ENCODE measurements at places on chromosomes 1 and 21.
A peak's percentile ranks its signal among the peaks of the same experiment; 100 is the strongest.

DNA sequence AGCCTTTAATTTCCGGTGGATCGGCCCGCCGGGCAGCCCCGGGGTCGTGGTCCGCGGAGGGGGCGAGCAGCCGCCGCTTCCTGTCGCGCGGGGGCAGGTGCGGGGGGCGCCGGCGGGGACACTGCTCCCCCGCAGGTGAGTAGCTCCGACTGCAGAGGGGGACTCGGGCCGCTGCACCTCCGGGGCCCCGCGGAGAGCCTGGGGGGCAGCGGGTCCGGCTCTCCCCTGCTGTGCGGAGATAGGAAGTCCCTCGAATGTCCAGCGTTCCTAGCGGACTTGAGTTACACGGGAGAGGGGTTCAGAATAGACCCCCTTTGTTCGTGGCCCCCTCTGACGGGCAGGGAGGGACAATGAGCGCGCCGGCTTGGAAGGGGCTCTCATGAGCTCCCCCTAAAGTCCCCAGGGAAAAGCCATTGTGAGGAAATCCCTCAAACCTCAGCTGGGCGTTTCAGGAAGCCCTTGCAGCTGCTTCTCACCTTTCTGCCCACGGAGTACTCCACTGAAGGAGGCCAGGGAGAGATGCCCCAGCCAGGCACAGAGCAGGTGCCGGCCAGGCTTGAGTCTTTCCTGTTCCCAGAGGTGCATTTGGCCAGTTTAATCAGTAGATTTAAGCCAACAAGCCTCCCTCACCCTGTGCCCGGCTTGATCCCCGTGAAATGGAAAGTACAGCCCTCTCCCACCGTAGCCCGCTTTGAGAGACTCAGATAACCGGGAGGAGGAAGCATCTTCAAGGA lies 925 bp downstream of the PDE9A start:
- H3K4me1 ChIP-seq, result peaks cover 9% of the 10 kb centered on the region
- peak overlapping the region; percentile 65 for H3K4me3 ChIP-seq
- no peak for DNase-seq

DNA sequence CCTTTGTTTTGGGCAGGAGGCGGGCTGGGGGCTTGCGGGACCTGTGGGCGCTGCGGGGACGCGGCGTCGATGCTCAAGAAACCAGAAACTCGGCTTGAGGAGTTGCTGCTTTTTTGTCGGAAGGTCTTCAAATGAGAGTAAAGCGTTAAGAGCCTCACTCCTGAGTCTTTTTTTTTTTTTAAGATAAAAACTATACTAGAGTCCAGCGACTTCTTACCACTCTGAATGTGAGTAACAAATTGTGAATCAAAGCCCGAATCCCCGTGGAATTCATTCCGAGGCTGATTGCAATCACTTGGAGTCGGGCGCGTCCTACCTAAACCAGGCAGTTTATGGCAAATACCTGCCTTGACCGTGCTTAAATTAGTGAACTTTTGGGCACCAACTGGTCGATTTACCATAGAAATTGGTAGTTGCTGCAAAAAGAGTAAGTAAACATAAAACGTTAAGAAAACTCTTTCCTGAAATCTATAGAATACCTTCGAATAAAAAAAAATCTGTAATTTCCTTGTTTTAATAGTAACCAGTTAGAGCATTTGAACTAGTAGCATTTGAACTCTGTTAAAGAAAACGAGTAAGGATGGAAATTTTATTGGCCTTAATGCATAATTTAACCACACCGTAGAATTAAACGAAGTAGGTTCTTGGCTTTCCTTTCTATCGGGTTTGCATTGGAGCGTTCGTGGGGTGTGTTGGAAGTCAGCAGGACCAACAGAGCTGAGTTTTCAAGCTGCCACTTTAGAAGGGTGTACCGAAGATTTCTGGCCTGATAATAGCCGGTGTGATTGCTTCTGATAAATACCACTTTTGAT lies 769 bp downstream of the GPSM2 start:
- peak overlapping the region; percentile 58 for H3K4me3 ChIP-seq
- H3K36me3 ChIP-seq, result no peaks in the 10 kb centered on the region
- no peaks in the 10 kb centered on the region for H3K4me1 ChIP-seq

DNA sequence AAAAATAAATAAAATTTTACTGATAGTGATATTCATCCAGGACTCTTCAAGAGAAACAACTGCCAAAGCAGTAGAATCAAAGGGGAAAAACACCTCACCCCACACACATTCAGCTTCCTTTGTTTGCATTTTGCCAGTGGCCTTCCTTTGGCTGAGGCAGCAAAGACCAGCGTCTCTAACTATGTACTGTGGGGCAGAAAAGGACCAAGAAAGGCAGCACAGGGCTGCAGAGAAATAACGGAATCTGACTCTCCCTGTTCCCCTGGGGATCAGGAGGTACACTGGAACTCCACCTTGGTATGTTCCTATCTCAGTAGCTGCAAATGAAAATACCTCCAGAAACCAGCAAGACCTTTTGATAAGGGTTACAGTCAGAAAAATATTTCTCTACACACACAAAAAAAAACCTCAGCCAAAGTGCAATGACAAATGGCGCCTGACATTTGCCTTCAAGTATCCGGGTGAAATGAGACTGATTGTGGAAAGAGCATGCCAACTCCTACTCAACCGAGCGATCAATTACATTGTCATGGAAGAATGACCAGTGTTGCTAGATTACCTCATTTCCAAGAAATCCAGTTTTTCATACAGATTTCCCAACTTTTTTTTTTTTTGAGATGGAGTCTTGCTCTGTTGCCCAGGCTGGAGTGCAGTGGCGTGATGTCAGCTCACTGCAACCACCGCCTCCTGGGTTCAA lies 50.9 kb downstream of the TARBP1 start:
- H3K4me3 ChIP-seq, result no peak overlapping the region
- H3K27ac ChIP-seq, result no peak overlapping the region
- H3K4me1 ChIP-seq, result no peaks in the 10 kb centered on the region
- H3K36me3 ChIP-seq, result peaks cover 17% of the 10 kb centered on the region
- no peak for DNase-seq

DNA sequence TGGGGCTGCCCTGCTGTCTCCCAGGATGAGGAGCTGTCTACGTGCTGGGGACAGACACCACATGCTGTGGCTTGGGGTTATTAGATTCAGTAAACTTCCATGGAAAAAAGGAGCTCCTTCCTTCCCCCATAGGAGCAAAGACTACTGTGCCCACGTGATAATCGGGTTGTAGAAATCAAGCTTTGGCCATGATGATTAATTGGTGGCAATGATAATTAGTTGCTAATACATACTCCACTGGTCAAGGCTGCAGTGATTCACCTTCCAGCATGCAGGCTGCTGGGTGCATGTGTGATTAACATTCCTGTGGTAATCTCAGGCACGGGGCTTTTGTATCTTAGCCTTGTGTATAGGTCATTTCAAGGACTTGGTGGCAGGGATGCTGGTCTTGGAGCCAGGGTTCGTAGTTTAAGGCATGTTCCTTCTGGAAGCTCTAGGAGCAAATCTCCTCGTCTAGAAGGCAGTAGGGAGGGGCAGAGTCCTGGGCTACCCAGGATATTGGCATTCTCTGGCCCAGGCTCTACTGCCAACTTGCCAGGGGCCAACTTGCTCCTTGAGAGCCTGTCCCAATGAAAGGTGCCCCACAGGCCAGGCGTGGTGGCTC lies 41.4 kb downstream of the TMCO4 start:
- no peak overlapping the region for H3K4me3 ChIP-seq
- H3K36me3 ChIP-seq, result no peaks in the 10 kb centered on the region
- no peak for DNase-seq
- peak overlapping the region; percentile 53 for H3K27ac ChIP-seq
- H3K27me3 ChIP-seq, result no peaks in the 10 kb centered on the region
- peaks cover 18% of the 10 kb centered on the region for H3K4me1 ChIP-seq

DNA sequence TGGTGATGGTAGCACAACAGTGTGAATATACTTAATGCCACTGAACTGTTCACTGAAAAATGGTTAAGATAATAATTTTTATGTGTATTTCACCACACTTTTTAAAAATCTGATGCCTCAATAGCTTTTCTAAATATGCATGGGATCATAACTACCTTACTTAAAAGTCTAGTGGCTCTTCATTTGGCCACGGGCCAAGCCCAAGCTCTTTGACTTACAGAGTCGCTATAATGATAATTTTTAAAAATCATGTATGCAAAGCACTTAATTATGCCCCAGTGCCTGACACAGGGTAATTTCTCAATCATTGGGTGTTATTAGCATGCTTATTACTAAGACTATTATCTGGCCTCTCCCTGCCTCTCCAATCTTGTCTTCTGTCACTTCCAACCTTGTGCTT lies 7.6 kb upstream of the CNN3 start:
- peaks cover 22% of the 10 kb centered on the region for H3K36me3 ChIP-seq
- H3K4me3 ChIP-seq, result no peak overlapping the region
- H3K4me1 ChIP-seq, result peaks cover 42% of the 10 kb centered on the region

DNA sequence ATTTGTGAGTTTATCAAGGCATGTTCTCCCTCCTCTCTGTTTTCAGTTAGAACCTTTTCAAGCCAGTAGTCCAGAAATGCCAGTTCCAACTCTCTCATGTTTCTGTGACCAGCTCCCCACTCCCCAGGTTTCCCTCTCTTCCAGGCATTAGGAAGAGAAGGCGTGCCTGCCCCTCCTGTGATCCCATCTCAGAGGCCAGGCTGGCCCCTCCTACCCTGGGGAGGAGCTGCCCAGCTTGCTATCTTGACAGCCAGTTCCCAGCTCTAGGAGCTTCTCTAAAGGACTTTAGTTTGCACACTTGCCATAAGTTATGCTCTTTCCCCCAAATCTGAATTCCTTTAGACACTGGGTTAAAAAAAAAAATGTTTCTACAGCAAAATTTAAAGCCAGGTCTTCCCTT lies 8.9 kb downstream of the HYI start:
- H3K4me3 ChIP-seq, result no peak overlapping the region
- peaks cover 98% of the 10 kb centered on the region for H3K36me3 ChIP-seq
- H3K27ac ChIP-seq, result no peak overlapping the region
- H3K27me3 ChIP-seq, result no peaks in the 10 kb centered on the region

GRCh38 chr1:17542645-17543044 lies 3.1 kb downstream of the ARHGEF10L start:
- H3K27ac ChIP-seq, result peak overlapping the region; percentile 98
- no peak for DNase-seq
- H3K4me3 ChIP-seq, result peak overlapping the region; percentile 97
- peaks cover 69% of the 10 kb centered on the region for H3K4me1 ChIP-seq

DNA sequence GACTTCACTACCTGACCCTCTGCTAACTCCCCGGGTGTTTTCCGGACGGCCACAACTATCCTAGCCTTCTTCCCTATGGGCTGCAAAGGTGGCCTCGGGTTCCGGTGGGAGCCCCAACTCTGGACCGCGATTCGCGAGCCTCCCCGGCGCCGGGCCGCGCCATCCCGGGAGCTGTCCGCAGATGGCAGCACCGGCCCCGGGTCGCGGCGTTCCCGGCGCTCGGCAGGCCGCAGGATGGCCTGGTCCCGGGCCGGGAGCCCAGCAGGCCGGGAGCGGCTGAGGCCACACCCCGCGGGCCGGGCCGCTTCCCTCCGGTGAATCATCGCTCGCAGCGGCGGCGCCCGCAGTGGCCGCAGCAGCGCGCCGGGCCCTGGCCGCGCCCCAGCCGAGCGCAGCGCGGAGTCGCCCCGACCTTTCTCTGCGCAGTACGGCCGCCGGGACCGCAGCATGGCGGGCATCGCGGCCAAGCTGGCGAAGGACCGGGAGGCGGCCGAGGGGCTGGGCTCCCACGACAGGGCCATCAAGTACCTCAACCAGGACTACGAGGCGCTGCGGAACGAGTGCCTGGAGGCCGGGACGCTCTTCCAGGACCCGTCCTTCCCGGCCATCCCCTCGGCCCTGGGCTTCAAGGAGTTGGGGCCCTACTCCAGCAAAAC lies at the start of gene CAPN2:
Gene CAPN2, plus strand, starts transcription at position 346 of the 656 bp plus-strand sequence. Its CDS starts 102 bp downstream, at position 448.
- H3K27me3 ChIP-seq, result no peaks in the 10 kb centered on the region
- peak within 1 kb of the TSS; percentile 96 for H3K4me3 ChIP-seq
- H3K27ac ChIP-seq, result peak within 1 kb of the TSS; percentile 95

GRCh38 chr1:145858238-145858900 lies 512 bp downstream of the PIAS3 start:
- H3K4me3 ChIP-seq, result peak overlapping the region; percentile 85
- peaks cover 33% of the 10 kb centered on the region for H3K36me3 ChIP-seq
- peak; percentile 78 for DNase-seq
- H3K4me1 ChIP-seq, result peaks cover 13% of the 10 kb centered on the region
- no peaks in the 10 kb centered on the region for H3K27me3 ChIP-seq
- H3K27ac ChIP-seq, result peak overlapping the region; percentile 93

- H3K27me3 ChIP-seq, result no peaks in the 10 kb centered on the region
- peaks cover 11% of the 10 kb centered on the region for H3K4me1 ChIP-seq
- H3K27ac ChIP-seq, result peak overlapping the region; percentile 70
- H3K36me3 ChIP-seq, result peaks cover 14% of the 10 kb centered on the region
These were observed 681 bp downstream of the B4GALT2 start for GRCh38 chr1:43979528-43980254.

GRCh38 chr21:43825242-43825935 lies 36.0 kb downstream of the RRP1 start:
- H3K36me3 ChIP-seq, result no peaks in the 10 kb centered on the region
- H3K4me3 ChIP-seq, result no peak overlapping the region
- DNase-seq, result no peak

DNA sequence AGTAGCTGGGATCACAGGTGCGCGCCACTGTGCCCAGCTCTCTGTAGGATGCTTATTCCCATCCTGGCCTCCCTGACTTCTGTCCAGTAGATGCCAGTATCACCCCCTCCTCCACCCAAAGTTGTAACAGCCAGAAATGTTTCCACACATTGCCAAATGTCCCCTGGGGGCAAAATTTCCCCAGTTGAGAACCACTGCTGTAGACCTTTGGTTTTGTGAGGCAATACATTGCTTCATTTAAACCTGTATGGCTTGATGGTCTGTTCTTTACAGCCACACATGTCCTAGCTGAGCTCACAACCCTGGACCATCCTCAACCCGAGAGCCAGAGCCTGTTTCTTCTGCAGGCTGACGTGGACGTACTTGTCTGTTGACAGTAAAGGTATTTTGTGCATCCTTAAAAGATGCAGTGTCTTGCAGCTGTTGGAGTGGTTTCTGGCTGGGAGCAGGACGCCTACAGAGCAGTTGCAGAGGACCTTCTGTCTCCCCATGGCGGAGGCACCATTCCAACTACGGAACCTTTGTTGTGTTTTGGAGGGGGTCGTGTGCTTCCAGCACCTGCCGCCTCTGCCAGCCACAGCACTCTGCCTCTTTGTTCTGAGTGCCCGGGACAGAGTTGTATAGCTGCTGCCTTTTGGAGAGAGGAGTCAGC lies 26.6 kb downstream of the DOP1B start:
- H3K4me1 ChIP-seq, result peaks cover under 1% of the 10 kb centered on the region
- H3K36me3 ChIP-seq, result no peaks in the 10 kb centered on the region
- H3K27ac ChIP-seq, result no peak overlapping the region
- H3K4me3 ChIP-seq, result no peak overlapping the region
- no peaks in the 10 kb centered on the region for H3K27me3 ChIP-seq

GRCh38 chr1:206608108-206608698 lies 4.1 kb downstream of the EIF2D start:
- no peak for DNase-seq
- peaks cover 35% of the 10 kb centered on the region for H3K36me3 ChIP-seq
- no peaks in the 10 kb centered on the region for H3K27me3 ChIP-seq
- H3K4me1 ChIP-seq, result peaks cover 3% of the 10 kb centered on the region

GRCh38 chr1:163205513-163205912 lies 2.8 kb upstream of the RGS5 start:
- no peak for DNase-seq
- no peaks in the 10 kb centered on the region for H3K4me1 ChIP-seq
- H3K4me3 ChIP-seq, result peak overlapping the region; percentile 27
- peak overlapping the region; percentile 75 for H3K27ac ChIP-seq

GRCh38 chr1:47677241-47677940 lies 239.5 kb downstream of the FOXD2 start:
- H3K36me3 ChIP-seq, result no peaks in the 10 kb centered on the region
- H3K27ac ChIP-seq, result peak overlapping the region; percentile 21
- no peak for DNase-seq
- H3K4me3 ChIP-seq, result no peak overlapping the region
